ENCODE measurements at places on chromosomes 5 and 9. TPM values are rescaled to one million over a fixed set of nuclear protein-coding genes. Genes with fewer than 3 reads are reported as not detected.

Gene CENPH
- total RNA-seq, result 81.4 TPM

Gene FOXB2
- total RNA-seq, result not detected

Gene C9orf152
- not detected for total RNA-seq

Gene TAS2R1
- total RNA-seq, result not detected

Gene CDKN2A
- total RNA-seq, result 290 TPM

- H3K27me3 ChIP-seq, result no peaks in the 10 kb centered on the region
- no peak overlapping the region for H3K27ac ChIP-seq
- H3K4me3 ChIP-seq, result no peak overlapping the region
These were observed 49.1 kb downstream of the SUSD1 start for GRCh38 chr9:112125951-112126388.

DNA sequence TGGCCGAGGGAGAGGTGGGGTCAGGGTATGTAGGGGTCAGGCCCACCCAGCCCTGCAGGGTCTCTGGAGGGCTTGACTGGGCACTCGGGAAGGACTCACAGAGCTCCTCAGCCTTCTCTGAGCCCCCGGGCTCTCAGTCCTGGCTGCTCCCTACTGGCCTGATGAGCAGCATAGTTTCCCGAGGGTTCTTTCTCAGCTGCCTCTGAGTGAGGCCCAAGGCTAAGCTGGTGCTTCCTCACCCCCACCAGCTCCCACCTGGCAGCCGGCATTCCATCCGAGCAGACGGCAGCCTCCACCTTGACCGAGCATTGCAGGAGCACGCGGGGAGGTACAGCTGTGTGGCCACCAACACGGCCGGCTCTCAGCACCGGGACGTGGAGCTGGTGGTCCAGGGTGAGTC, 56.0 kb downstream of the HMCN2 start:
- no peak overlapping the region for H3K4me3 ChIP-seq
- no peak for DNase-seq
- no peaks in the 10 kb centered on the region for H3K36me3 ChIP-seq

- DNase-seq, result peak; percentile 90
- no peaks in the 10 kb centered on the region for H3K27me3 ChIP-seq
- no peak overlapping the region for H3K4me3 ChIP-seq
- H3K36me3 ChIP-seq, result no peaks in the 10 kb centered on the region
- H3K27ac ChIP-seq, result peak overlapping the region; percentile 99
- peaks cover 53% of the 10 kb centered on the region for H3K4me1 ChIP-seq
These were observed 50.5 kb downstream of the CXXC5 start for GRCh38 chr5:139698490-139699146.

DNA sequence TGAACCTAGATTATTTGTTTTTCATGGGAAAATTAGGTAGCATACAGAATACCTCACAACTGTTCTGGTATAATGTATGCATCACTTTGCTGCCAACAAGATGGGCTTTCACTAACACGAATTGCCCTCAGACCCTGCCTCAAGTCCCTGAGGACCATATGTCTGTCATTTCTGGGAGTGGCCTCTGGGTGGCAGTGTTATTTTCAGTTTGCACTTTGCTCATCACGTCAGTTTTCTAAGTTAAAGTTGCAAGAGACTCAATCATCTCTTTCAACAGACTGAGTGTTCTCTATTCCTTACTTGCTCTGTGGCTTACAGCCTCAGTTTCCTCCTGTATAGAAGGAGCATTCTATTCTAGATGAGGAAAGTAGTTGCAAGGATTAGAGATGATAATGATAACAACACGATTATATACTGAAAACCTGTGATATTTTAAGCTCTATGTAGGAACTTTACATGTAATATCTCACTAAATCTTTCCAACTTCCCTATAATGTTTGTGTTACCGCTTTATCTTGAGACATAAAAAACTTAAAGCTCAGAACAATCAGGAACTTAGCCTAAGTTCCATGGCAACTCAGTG, 55.7 kb downstream of the TSSK1B start:
- H3K27me3 ChIP-seq, result no peaks in the 10 kb centered on the region
- no peak overlapping the region for H3K4me3 ChIP-seq
- peaks cover 64% of the 10 kb centered on the region for H3K4me1 ChIP-seq

- no peaks in the 10 kb centered on the region for H3K4me1 ChIP-seq
- no peak overlapping the region for H3K4me3 ChIP-seq
- H3K27ac ChIP-seq, result no peak overlapping the region
- H3K27me3 ChIP-seq, result no peaks in the 10 kb centered on the region
- no peak for DNase-seq
- H3K36me3 ChIP-seq, result no peaks in the 10 kb centered on the region
These were observed 46.5 kb downstream of the AUH start for GRCh38 chr9:91315191-91315590.

DNA sequence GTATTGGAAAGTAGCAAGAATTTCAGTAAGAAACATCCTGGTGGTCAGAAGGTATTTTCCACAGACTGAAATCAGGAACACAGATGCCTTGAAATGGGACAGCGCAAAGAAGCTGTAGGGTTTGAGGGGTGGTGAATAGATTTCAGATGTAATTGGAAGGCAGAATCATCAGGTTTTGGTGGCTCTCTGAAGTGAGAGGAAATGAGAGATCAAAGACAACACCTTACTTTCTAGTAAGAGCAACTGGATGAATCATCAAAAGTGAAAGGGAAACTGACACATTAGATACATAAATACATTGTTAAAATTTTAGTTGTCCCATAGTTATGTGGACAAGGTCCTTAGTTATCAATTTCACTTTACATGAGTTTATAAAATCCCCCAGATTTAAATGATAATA, 188.2 kb upstream of the SLC27A6 start:
- no peak overlapping the region for H3K27ac ChIP-seq
- peaks cover 6% of the 10 kb centered on the region for H3K4me1 ChIP-seq
- DNase-seq, result no peak
- H3K36me3 ChIP-seq, result no peaks in the 10 kb centered on the region
- H3K4me3 ChIP-seq, result no peak overlapping the region
- no peaks in the 10 kb centered on the region for H3K27me3 ChIP-seq

- H3K27ac ChIP-seq, result no peak overlapping the region
- DNase-seq, result no peak
- no peaks in the 10 kb centered on the region for H3K4me1 ChIP-seq
- H3K27me3 ChIP-seq, result peaks cover 66% of the 10 kb centered on the region
- H3K4me3 ChIP-seq, result no peak overlapping the region
These were observed 17.6 kb downstream of the TSPAN17 start for GRCh38 chr5:176664886-176665285.

DNA sequence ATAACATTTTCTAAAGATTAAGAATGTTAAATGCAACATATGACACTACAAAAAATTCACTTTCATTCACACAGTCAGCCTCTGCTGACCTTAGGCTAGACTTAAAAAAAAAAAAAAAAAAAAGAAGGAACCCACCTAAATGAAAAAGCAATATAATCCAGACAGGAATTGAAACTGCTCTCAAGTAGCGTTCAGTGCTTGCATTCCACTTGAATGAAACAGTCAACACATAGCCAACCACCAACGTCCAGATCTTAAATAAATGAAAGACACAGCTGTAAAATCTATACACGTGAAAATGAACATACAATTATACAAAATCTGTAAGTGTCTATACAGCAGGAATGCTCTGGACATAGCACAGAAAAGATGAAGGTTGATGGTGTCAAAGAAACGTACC, 11.4 kb downstream of the TMEM245 start:
- no peak for DNase-seq
- peaks cover 23% of the 10 kb centered on the region for H3K36me3 ChIP-seq
- H3K27me3 ChIP-seq, result no peaks in the 10 kb centered on the region
- peaks cover 48% of the 10 kb centered on the region for H3K4me1 ChIP-seq

Measured in SJSA1 (cell line).